ENCODE measurements at places on chromosomes 3 and 15.

- no peak for DNase-seq
Measured at GRCh38 chr3:13074006-13074375, 762 bp upstream of the IQSEC1 start.

- DNase-seq: no peak
Measured at GRCh38 chr3:73621388-73621787, 3.4 kb downstream of the PDZRN3 start.

GRCh38 chr15:62559381-62559733 is 394.3 kb upstream of the C2CD4B start:
- no peak for DNase-seq

GRCh38 chr3:13142552-13143380 is 69.5 kb upstream of the IQSEC1 start:
- DNase-seq: no peak

GRCh38 chr3:127044996-127045395 is 62.1 kb downstream of the PLXNA1 start:
- DNase-seq: no peak

- no peak for DNase-seq
Measured at GRCh38 chr3:147130461-147130860, 275.9 kb downstream of the ZIC4 start.

DNA sequence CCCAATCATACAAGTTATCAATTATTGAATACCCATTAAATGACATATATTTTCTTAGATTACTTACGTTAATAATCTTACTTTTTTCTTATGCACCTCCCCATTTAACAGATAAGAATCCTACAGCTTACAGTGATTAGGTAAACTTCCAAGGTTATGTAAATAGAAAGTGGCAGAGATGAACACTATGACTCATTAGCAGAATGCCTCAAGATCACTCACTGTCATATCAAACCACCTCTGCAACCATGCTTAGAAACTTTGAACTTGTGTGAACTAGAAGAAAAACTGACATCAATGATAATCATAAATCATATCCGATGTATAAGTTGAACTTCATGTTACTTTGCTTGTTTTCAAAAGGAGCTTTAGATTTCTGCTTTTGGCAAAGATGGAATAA is 911.6 kb upstream of the ARPP21 start:
- DNase-seq: no peak

- DNase-seq: no peak
Measured at GRCh38 chr3:179486806-179487205, 35.5 kb upstream of the GNB4 start.

- no peak for DNase-seq
Measured at GRCh38 chr3:37197810-37198371, 23.5 kb upstream of the LRRFIP2 start.

DNA sequence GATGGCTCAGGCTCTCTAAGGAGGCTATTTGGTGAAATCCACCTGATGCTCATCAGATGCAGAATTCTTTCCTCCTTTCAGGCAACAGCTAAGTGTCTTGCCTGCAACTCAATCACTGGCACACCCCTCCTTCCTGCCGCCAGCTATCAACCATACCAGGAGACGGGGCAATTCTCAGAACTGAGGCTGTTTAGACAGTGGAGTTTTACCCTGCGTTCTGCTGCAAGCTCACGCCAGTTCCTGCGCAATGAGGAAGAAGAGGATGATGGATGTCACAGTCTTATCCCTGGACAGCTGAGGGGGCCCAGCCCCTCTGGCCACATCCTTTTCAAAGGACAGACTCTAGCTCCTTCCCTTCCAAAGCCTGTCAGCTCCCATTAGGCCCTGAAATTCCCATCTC is 7.0 kb upstream of the MANF start:
- no peak for DNase-seq

DNA sequence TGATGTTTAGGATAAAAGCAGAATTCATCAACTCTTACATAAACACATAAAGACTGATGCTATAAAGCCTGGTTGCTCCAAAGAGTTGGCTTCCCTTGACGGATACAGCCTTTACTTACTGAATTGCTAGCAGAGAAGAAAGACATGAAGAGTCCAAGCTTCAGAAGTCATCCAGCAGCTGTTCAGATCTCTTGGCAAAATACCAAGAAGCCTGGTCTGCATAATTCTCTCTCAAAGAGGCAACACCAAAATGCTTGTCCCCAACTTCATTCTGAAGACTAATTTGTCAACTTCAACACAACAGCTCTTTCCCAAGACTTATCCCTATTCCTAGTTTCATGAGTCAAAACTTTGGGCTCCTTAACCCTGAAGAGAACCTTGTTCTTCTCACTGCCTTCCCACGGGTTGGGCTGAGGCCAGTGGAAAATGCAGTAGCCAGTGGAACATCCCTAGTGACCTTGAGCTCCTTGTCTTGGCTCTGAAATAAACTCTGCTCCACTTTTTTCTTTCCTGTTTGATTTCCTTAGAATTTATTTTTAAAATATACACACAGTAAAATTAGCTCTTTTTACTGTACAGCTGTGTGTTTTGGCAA is 119.2 kb upstream of the THBS1 start:
- no peak for DNase-seq

DNA sequence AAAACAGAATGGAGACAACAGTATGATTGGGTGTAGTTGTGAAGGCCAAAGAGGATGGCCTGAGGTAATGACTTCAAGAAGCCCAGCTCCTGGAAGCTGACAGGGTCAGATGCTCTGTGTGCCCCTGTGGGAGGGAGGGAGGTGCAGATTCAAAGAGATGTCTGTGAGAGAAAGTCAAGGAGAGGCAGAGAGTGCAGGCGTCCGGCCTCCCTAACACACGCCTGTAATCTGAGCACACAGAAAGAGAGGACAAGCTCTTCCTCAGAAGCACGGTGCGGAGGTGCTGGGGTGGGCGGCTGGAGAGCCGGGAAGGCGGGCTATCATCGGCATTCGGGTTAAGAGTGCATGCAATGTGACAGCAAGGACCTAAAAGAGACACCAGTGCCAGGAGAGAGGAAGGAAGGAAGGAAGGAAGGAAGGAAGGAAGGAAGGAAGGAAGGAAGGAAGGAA is 238.2 kb upstream of the HES1 start:
- DNase-seq: no peak

DNA sequence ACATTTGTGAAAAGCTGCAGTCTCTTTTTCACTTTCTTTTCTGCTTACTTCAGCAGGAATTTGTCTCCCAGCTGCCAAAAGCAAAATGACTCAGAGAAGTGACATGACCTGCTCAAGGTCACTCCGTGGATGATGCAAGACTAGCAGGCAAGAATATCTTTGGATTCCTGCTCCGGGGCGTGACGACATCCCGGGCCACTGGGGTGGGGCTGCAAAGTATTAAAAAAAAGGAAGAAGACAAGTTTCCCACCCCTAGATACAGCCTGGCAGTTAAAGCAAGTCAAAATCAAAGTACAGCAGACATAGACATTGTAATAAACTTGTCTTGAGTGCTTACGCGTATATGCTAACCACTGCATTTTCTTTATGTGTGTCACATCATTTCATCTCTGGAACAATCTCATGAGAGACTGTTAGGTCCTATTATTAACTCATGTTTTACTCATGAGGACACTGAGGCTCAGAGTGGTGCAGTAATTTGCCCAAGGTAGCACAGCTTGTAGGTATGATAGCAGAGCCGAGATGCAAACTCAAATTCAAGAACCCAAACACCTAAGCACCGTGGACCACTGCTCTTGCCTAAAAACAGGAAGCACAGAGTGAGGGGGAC is 485.2 kb upstream of the PROK2 start:
- DNase-seq: peak; percentile 18

DNA sequence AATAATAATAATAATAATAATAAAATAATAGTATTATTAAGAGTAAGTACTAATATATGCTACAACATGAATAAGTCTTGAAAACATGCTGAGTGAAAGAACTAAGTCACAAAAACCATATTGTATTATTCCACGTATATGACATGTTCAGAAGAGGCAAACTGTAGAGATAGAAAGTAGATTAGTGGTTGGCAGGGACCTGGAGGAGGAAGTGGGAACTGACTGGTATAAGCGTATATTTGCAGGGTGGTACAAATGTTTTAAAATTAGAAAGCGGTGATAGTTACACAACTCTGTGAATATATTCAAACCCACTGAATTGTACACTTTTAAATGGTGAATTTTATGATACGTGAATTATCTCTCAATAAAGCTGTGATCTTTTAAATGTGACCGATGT is 32.8 kb downstream of the LRRK1 start:
- DNase-seq: no peak

- DNase-seq: no peak
Measured at GRCh38 chr15:57036352-57036751, 117.9 kb downstream of the TCF12 start.

DNA sequence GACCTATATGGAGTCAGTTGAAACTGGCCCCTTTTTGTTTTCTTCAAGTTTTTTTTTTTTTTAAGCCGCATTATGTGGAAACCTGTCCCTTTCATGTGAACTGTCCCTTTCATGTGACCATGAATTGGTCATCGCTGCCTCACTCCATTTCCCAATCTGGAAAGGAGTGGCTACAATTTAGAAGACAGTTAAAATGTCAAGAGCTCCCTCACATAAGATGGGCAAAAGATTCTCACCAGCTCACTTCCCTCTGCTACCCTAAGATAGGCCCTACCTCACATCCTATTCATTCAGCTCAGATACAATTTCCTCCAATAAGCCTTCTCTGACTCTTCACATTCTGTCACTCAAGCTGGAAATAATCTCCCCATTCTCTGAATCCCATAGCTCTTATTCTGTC is 111.3 kb upstream of the BCL6 start:
- no peak for DNase-seq

DNA sequence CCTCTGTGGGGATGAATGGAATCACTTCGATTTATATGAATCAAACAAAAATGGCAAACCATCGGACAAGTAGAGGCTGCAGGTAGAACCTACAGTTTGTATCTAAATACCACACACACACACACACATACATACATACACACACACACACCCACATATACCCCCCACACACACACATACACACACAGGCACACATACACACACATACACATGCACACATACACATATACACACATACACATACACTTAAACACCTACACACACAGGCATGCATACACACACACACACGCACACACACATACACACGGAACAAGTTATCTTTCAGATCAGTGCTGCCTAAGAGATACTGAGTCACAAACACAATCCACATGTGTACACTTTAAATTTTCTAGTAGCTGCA is 24.3 kb downstream of the HEG1 start:
- DNase-seq: no peak

- DNase-seq: no peak
Measured at GRCh38 chr3:164897342-164897741, 181.0 kb downstream of the SI start.

GRCh38 chr3:75014008-75014407 is 399.5 kb upstream of the CNTN3 start:
- no peak for DNase-seq

GRCh38 chr3:151085889-151086483 is 522 bp downstream of the MED12L start:
- peak; percentile 18 for DNase-seq

- DNase-seq: peak; percentile 95
Measured at GRCh38 chr3:101561630-101562328, at the start of gene TRMT10C. Gene TRMT10C (plus strand): TSS chr3:101561868. CDS start chr3:101564782, 2,914 bp downstream.

DNA sequence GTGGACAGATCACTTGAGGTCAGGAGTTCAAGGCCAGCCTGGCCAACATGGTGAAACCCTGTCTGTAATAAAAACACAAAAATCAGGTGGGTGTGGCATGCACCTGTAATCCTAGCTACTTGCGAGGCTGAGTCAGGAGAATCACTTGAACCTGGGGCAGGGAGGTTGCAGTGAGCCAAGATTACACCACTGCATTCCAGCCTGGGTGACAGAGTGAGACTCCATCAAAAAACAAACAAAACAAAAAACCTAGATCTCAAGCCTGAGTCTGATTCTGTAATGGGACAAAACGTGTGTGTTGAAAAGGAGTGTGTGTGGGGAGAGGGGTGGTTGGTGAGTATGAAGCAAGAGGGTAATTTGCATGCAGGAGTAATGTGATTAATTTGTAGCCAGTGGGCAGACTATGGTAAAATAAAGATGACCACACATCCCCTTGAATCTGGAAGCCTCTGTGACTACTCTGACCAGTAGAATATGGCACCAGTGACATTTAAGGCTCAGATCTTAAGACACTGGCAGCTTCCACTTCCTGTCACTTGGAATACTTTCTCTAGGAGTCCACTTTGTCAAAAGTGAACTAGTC is 18.4 kb upstream of the OPA1 start:
- no peak for DNase-seq

- DNase-seq: no peak
Measured at GRCh38 chr15:68700455-68701123, 120.1 kb downstream of the ANP32A start.

GRCh38 chr3:183252973-183253527 is at the start of gene B3GNT5:
Gene B3GNT5 (plus strand): TSS chr3:183253253. CDS start chr3:183269799, 16,546 bp downstream.
- DNase-seq: peak; percentile 71

DNA sequence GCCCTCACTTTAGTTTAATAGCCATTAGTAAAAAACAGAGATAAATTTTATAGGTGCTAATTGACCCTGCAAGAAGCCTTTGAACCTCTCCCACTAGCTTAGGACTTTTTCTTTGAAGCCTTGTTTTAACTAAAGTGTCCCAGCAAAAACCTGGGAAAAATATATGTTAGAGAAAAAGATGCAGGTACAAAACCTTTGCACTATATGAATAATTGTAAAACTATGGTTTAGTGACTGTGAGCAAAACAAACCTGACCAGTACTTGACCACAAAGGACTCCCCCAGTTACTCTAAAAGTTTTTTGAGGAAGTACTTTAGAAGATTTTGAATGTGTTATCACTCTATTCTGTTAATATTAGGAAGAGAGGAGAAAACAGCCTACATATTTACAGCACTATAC is 123.3 kb upstream of the TP63 start:
- DNase-seq: no peak

DNA sequence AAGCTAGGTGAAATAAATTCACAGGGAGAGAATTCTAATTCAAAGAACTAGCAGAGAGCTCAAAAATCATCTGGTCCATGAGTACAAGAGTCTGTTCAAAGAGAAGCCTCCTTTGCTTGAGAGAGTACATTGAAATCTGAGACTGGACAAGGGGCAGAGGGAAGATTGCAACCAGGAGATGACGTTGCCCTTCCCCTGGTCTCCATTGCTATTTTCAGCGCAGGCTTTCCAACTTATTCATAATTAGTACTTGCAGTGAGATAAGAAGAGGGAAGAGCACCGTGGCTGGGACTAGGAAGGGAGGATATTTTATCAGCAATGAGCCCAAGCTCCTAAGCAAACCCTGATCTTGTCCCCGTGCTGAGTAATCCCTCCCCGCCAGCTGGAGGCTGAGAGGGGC is 251.8 kb upstream of the RORA start:
- DNase-seq: no peak

DNA sequence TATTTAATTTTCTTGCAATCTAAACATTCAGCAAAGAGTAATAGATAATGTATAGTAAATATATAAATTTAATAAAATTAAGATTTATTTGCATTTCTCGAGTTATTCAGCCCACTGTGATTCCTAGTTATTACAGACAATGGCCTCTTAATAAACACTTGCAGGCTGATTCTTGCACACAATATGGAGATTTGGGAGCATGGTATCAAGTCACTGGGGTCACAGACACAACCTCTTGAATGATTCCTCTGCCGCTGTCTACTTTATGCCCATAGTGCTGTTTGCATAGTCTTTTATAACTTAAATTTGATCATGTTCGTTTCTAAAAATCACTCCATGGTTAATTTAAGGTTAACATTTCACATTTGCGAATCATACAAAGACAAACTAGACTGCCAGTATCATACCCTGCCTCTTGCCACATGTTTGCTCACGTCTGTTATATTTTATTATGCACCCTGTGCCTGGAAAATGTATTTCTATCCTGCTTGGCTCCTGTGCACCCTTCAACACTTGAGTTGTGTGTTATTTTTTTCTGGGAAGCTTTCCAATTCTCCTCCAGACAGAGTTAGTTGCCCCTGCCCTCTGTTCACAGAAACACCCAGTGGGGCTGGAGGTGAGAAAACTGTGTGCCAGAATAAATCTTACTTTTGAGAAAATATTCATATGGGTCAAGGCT is 206.3 kb upstream of the ROBO1 start:
- no peak for DNase-seq

Measured in activated CD4-positive, alpha-beta T cell treated with anti-CD3 and anti-CD28 coated beads for 48 hours (primary cell).